ENCODE measurements at places on chromosomes 1 and 21.

DNA sequence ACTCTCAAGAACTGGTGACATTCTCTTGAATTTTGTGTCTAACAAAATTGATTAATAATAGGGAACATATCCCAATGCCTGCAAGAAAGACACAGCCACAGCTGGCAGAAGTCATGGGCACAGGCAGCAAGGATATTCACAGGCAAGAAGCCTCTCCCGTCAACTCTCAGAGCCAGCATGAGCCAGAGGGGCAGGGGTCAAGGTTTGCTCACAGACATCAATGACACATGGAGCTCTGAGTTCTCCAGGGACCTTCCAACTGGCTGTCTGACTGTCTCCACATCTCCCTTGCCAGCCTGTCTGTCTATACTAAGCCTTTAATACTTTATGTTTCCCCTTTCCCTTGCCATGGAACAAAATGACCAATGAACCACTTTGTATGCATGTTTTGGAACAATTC lies 101.5 kb upstream of the RAB4A start:
- DNase-seq = no peak

GRCh38 chr21:27300770-27301169 lies 333.9 kb upstream of the ADAMTS5 start:
- no peak for DNase-seq

DNA sequence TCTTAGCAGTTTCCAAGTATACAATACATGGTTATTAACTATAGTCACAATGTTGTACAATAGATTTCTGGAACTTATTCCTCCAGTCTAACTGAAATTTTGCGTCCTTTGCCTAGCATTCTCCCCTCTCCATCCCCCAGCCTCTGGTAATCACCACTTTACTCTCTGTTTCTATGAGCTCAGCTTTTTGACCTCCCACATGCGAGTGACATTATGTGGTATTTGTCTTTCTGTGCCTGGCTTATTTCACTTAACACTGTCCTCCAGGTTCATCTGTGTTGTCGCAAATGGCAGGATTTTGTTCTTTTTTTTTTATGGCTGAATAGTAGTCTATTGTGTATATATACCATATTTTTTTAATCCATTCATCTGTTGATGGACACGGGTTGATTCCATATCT lies 43.9 kb upstream of the CD101 start:
- no peak for DNase-seq

DNA sequence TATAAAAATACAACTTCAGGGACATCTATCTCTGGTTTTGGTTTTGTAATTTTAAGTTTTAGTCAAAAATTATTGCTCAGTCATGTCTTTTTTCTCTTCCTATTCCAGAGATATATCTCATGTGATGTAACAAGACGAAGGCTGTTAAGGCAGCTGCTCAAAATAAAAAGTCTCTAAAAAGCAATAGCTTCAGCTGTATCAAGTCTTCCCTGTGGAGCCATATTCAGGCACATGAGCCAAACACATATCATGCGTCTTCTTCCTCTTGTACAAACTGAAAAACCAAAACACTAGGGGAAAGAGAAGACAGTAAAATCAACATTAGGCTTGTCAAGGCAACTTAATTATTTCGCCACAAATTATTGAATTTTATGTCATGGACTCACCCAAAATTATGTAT lies 240.7 kb downstream of the NRIP1 start:
- no peak for DNase-seq

GRCh38 chr1:99627615-99628014 lies 18.3 kb upstream of the PALMD start:
- no peak for DNase-seq

DNA sequence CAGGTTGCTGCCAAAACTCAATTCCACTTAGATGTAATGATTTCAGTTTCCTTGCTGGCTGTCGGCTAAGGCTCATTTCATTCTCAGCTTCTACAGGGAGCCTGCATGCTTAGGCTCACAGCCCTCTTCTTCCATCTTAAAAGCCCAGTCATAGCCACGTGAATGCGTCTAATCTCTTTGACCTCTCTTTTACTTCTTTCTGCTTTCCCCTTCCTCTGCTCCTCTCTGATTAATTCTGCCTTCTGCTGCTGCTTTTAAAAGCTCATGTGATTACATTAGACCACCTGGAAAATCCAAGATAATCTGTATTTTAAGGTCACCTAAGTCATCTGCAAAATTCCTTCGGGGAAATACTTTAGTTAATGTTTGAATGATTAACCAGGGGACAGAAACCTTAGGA lies 812.8 kb upstream of the BRINP3 start:
- DNase-seq = no peak

DNA sequence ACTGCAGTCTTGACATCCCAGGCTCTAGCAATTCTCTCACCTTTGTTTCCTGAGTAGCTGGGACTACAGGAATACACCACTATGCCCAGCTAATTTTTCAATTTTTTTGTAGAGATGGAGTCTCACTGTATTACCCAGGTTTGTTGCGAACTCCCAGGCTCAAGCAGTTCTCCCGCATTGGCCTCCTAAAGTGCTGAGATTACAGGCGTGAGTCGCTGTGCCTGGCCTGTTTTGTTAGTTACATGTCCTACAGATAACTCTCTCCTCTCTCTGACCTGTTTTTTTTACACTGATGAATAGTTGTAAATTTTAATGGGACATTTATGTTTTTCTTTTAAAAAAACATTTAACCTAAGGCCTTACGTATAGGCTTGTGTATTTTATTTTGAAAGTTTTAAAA lies 19.8 kb downstream of the PTBP2 start:
- no peak for DNase-seq

- DNase-seq = no peak
Observed at GRCh38 chr1:208182880-208183645, 61.1 kb downstream of the PLXNA2 start.

- no peak for DNase-seq
Observed at GRCh38 chr1:22838965-22839364, 128.3 kb downstream of the EPHB2 start.

DNA sequence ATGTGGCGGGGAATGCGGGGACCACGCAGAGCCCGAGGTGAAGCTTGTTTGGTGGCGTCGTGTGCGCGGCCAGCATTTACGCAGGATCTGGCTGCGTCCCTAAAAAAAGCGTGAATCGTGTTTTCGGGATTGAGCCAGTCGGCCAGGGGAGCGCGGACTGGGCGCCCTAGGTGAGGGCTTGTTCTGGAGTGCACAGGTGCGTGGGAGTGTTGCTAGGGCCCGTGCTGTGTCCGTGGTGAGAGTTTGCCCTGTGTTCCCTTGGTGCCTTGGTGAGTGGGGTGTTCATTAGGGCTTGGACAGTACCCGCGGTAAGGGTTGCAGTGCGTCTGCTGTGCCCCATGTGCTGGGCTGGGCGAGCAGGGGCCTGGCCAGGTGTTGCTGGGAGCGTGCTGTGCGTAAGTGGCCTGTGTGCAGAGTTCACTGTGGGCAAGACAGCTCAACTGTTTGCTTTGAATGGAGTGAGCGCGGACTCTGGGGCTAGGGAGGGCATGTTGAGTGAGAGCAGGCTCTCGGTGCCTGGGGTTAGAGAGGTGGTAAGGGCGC lies 673 bp downstream of the CD46 start:
- DNase-seq = no peak

DNA sequence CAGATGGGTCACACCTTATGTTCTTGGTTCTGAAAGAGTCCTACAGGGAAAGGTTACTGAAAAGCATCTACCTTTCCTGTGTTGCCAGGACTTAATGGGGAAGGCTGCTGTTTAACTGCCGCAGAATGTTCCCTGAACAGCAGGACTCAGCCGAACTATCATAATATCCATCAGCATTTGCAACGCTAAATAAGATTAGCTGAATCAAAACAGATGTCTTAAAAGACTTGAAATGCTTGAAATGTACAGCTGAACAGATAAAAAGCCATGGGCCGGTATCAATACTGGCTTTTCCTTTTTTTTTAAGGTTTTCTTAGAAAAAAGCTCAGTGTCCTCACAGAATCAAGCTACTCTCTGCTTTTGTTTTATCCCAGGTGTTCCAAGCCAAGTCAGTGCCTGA lies 19.7 kb upstream of the ATP13A2 start:
- DNase-seq = no peak

GRCh38 chr1:92399076-92399475 lies 87.6 kb downstream of the GFI1 start:
- no peak for DNase-seq

DNA sequence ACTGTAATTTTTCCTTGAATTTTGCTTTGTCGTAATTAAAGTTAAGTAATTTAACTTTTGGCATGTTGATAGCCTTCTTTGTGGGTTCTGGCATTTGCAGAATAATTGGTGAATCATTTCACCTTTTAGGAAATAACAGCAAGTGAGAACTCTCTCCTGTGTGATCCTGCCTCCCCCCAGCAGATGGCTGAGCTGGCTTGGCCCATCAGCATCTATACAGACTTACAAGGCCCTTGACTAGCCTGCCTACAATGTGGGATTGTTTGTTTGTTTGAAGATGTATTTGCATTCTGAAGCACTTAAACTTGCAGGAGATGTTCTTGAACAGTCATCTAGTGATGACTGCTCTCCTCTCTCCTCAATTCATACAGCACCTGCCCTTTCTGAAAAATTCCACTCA lies 55.9 kb downstream of the MACO1 start:
- DNase-seq = no peak

DNA sequence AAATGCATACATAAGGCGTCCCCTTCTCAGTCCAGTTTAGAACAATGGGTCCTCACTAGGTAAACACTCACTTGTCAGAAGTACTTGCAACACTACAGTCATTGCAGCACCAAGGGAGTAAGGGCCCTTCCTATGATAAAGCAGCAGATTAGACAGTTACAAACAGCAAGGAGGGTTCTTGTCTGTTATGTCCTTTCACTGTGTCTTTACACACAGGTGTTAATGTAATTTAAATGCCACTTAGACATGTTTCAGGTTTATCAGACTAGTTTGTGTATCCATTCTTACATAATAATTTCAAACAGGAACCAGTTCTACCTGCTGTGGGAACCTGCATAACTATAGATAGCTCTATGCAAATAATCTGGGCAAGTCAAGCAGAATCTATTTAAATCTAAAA lies 105.6 kb upstream of the USH2A start:
- no peak for DNase-seq

DNA sequence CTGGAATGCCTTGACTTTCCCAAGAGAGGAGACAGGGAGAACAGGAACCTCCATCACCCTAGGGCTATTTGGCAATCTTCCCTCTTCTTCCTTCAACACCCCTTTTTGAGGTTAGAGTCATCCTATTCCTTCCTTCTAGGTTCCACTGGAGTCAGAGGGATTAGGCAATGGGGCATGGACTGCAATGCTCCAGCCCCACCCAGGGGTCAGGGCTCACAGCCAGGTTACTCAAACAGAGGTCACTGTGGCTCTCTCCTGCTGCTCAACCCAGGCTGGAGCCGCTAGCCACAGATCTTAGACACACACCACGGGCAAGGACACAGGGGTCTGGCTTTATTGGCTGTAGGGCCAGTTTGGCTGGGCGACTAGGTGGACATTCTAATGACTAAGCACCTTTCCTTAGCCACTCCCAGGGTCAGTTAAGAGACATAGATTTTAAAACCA lies 145.5 kb upstream of the NRIP1 start:
- no peak for DNase-seq

DNA sequence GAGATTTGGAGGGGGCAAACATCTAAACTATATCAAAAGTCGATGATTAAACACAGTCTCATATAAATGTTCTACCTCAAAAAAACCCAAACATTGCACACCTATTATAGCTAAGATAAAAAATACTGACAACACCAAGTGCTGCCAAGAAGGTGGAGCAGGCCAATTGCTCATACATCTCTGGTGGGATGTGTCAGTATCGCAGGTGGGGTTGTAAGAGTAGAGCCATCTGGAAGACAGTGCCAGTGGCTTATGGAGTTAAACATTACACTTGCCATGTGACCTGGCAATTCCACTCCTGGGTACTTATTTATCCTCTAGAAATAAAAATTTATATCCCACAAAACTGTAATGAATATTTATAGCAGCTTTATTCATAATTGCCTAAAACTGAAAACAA lies 213.4 kb downstream of the DISC1 start:
- DNase-seq = no peak

GRCh38 chr1:63621698-63622097 lies 28.5 kb downstream of the PGM1 start:
- DNase-seq = peak; percentile 26

DNA sequence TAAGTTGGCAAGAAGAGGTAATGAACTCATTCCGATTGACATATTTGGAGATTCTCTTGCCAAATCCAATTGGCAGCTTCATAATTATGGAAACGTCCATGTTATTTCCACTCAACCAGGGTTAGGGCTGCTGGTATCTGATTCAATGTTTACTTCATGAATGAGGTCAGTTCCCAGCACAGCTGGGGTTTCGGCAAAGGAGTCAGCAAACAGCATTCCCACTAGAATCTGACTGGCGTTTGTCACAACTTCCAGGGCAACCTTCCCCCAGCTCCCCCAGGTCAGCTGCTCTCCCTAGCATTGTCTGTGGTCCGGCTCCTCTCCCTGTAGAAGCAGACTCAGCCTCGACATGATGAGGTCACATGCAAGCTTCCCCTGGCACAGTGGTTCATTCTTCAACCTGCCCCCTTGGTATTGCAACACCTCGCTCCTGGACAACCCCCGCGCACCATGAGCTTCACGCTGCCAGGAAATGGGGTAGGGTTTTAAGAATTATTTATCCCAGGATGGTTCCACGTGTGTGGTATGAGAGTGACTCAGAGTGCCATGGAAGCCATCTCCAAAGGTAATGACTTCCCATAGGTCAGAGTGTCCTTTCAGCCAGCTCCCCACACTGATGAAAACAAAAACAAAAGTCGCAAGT lies 100.7 kb upstream of the SLC25A33 start:
- no peak for DNase-seq

- no peak for DNase-seq
Observed at GRCh38 chr1:233215135-233215760, 80.3 kb downstream of the PCNX2 start.

DNA sequence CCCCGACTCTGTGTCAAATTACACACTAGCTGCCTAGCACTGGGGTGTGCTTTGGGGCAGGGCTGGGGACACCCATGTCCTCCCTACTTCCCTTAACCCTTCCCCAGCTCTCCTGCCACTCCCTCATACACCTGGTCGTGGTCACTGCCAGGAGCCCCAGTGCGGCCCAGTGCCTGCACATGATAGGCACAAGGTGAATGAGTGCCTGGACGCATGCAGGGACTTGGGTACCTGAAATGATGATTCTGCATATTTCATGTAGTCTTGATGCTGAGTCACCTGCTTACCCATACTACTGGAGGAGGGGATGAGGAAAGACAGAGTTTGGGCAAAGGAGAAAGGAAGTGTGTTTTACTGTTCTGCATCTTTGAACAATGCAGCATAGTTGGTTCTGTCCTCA lies 1.5 kb upstream of the VANGL2 start:
- no peak for DNase-seq

GRCh38 chr1:1141244-1141910 lies 25.5 kb upstream of the C1orf159 start:
- no peak for DNase-seq

DNA sequence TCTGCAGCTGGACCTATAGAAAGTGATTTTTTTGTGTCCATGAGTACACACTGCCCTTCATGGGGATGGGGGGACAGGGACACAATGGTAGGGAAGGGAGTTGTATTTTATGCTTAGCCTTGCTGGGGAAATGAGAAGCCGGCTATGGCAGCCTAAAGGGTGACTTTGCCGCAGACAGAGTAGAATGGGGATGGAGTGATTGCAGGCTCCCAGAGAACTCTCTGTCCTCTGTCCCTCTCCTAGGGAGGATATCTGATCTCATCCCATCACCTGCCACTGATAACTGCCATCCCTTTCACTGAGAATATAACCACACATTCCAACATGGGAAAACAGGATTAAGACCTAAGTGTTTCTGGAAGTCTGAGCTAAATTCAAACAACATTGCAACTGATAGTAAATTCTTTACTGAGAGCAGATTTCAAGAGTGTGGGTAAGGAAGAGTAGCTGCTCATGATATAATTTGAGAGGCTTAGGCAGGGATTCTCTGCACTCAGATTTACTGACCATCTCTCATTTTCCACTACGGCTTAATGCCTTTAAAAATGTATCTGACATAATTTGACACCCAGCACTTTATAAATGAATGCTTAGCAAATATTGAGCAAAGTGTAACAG lies 13.9 kb downstream of the SH2D1B start:
- DNase-seq = no peak
